ENCODE measurements at places on chromosomes 7 and 10. TPM values are rescaled to one million over a fixed set of nuclear protein-coding genes. Genes with fewer than 3 reads are reported as not detected.

ASCC1 gene
- total RNA-seq, result 29.3 TPM

CREB5 gene
- total RNA-seq, result 7.0 TPM

CRTAC1 gene
- total RNA-seq, result not detected

PILRA gene
- total RNA-seq, result 18.8 TPM

SPDYE16 gene
- 1.4 TPM for total RNA-seq

GSAP gene
- 202 TPM for total RNA-seq

PDK4 gene
- total RNA-seq, result 0.78 TPM

MYO1G gene
- 371 TPM for total RNA-seq

NOS3 gene
- 5.9 TPM for total RNA-seq

NAT16 gene
- total RNA-seq, result not detected

ZNF107 gene
- total RNA-seq, result 10.4 TPM

METTL2B gene
- 16.1 TPM for total RNA-seq

ZNF853 gene
- 6.5 TPM for total RNA-seq

NPY4R gene
- not detected for total RNA-seq

DRGX gene
- total RNA-seq, result not detected

TMEM229A gene
- total RNA-seq, result not detected

NEUROG3 gene
- total RNA-seq, result not detected

AKR1C8 gene
- 7.2 TPM for total RNA-seq

ASB13 gene
- 0.99 TPM for total RNA-seq

TRPV5 gene
- total RNA-seq, result not detected

WBP1L gene
- 48.4 TPM for total RNA-seq

CDK1 gene
- 1.1 TPM for total RNA-seq

AOAH gene
- 403 TPM for total RNA-seq

TACC2 gene
- total RNA-seq, result not detected

RASA4 gene
- total RNA-seq, result 27.0 TPM

ASAH2 gene
- 2.9 TPM for total RNA-seq

FXYD4 gene
- not detected for total RNA-seq

TNS3 gene
- 3.5 TPM for total RNA-seq

RHOBTB1 gene
- 1.1 TPM for total RNA-seq

C10orf53 gene
- not detected for total RNA-seq

AGBL3 gene
- total RNA-seq, result 1.4 TPM

CH25H gene
- total RNA-seq, result 0.20 TPM

CPN1 gene
- total RNA-seq, result not detected

ANXA11 gene
- total RNA-seq, result 245 TPM

GBF1 gene
- total RNA-seq, result 50.9 TPM

MCM7 gene
- 112 TPM for total RNA-seq

TUBAL3 gene
- total RNA-seq, result not detected

ATG9B gene
- 4.4 TPM for total RNA-seq

WNT8B gene
- not detected for total RNA-seq

CLDN4 gene
- total RNA-seq, result 0.09 TPM

AMPH gene
- 0.18 TPM for total RNA-seq

ELFN1 gene
- 0.30 TPM for total RNA-seq

INA gene
- total RNA-seq, result not detected

KIN gene
- total RNA-seq, result 12.3 TPM

CACNB2 gene
- not detected for total RNA-seq

IL6 gene
- total RNA-seq, result 2.3 TPM

FGFBP3 gene
- 2.9 TPM for total RNA-seq

NUTM2E gene
- 0.30 TPM for total RNA-seq

All from natural killer cell (primary cell).